ENCODE measurements at places on chromosomes 2 and 18.

DNA sequence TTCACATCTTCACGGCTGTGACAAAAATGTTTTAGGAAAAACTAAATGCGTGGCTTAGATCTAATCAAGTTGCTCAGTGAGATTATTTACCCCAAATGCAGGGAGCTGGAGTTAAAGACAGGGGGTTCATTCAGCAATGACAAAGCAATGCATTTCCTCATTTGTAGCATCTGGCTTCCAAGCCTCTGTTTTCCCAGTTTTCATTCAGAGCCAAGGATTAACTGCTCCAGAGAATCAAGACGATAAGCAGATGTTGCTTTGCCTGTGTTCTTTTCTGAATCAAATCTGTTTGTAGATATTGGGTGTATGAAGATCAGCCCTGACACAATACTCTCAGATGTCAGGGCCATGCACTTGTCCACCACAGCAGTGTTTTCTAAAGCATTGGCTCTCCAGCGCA is 147.4 kb upstream of the SIX2 start:
- no peak for DNase-seq

DNA sequence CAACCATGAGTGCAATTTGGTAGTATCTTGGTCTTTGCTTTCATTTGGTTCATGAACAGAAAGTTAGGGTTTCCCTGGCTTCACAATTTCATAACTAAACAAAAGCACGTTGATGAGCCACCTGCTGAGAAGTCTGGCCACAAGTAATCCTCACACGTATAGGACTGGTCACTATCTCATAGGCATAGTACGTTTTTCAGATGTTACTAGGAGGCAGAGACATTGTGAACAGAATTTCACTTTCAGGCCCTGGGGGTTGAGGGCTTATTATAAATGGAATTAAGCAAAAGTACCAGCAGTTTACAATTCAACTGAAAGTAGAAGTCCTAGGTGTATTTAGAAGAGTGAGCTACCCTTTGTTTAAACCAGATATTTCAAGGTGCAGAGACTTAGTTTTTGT is 277.1 kb downstream of the ALPK2 start:
- no peak for DNase-seq

DNA sequence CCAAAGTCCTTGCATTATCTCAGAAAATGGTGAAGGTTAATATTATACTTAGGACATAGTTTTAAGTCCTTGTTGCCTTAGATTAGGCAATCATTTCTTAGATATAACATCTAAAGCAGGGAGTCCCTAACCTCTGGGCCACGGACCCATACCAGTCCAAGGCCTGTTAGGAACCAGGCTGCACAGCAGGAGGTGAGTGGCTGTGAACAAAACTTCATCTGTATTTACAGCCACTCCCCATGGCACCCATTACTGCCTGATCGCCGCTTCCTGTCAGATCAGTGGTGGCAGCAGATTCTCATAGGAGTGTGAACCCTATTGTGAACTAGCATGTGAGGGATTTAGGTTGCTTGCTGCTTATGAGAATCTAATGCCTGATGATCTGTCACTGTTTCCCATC is 86.5 kb upstream of the MYO3B start:
- DNase-seq = no peak

- DNase-seq = no peak
These were observed 291.5 kb upstream of the FANCL start for GRCh38 chr2:58532641-58533040.

DNA sequence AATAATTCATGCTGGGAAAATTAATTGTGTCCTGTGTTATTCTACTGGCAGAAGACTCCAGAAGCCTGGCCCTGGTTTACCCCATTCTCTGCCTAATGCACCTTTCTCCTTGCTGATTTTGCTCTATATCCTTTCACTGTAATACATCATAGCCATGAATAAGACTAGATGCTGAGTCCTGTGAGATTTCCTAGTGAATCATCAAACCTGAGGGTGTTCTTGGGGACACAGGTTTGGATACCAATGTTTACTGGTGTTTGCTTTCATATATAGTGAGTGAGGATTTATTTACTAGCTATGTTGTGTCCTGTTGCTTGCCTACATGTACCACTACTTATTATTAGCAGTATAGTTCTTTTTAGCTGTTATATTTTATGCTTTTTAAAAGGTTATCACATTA is 6.5 kb downstream of the METTL5 start:
- DNase-seq = no peak

- no peak for DNase-seq
These were observed 931.9 kb upstream of the SLC39A10 start for GRCh38 chr2:194725169-194725568.

DNA sequence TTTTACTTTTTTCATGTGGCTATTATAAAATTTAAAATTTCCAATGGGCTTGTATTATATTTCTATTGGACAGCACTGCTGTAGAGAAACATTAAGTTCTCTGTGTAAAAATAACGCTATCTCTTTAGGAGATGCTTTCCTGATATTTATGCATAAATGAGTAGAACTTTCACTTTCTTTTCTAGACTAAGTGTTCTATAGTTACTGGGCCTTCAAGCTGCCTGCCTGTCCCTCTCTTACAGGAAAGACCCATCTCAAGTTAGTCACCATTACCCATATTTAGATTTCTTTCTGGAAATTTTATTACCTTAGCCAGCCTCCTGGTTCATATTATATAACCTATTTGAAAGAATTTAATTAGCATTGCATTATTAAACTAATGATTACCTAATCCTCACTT is 4.8 kb downstream of the ITGA4 start:
- DNase-seq = no peak

DNA sequence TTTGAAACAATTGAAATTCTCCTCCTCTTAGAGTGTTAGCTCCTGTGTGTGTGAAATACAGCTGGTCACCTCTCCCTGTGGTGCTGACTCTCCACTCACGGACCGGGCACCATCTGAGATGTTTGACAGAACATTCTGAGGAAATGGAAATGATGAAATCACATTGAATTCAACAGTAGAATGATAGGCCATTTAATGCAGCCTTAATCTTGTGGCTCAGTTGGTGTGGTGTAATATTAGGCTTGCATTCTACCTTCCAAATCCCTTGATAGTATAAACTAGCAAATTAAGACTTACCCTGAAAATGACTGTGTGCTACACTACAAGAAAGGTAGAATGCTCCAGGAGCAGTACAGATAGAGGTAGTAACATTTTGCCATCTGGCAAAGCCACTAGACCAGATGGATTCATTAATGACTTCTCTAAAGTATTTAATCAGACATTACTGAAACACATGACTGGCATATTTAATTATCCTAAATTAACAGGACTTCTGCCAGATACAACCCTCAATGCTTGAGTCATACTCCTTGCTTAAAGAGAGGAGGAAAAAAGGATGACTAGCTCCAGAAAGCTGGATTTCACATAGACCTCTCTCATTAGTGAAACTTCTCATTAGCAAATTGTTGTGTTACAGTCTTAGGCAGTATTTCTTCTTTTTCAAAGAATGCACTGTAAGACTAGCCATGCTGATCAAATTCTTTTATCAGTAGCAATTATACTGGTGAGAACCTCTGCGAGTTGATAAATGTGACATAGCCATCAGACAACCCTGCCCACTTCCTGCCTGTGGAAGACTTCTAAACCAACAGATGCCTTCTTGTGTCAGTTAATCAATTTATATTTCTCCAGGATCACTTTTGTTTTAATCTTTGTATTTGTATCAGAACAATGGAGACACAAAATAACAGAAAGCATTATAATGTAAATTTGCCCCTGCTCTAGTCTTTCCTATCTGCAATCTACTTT is 80.6 kb downstream of the EML6 start:
- DNase-seq = no peak

DNA sequence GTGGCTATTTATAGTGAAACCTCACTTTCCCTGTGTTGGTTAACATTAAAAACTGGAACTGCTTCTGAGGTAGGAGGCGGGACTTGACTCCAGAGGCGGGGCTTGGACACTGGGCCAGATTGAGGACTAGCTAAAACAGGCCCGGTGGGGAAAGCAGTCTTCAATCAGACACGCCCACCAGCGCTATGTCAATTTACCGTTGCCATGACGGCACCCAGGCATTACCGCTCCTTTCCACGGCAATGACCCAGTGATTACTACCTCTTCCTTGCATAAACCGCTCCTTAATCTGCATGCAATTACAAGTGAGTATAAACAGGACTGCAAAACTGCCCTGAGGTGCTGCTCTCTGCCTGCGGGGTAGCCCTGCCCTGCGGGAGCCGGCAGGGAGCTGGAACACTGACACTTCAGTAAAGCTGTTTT is 35.3 kb downstream of the LRRFIP1 start:
- DNase-seq = peak; percentile 56

DNA sequence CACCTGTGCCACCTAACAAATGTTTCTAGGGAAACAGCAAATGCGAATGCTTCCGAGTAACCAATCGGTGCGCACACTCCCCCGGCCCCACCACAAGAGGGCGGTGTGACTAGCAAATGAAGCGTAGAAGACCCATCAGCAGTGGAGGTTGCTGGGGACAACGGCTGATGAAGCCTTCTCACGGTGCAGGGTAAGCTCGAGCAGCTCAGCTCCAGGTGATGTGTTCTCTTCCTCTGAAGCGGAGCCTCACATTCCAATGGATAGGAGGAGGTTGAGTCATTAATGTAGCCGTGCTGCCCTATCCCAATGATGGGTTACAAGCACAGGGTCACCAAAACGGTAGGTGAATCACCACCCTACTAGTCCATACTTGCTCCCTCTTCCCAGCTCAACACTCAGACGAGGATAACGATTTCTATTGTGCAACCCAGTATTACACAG is 127.6 kb upstream of the TWIST2 start:
- DNase-seq = peak; percentile 76

DNA sequence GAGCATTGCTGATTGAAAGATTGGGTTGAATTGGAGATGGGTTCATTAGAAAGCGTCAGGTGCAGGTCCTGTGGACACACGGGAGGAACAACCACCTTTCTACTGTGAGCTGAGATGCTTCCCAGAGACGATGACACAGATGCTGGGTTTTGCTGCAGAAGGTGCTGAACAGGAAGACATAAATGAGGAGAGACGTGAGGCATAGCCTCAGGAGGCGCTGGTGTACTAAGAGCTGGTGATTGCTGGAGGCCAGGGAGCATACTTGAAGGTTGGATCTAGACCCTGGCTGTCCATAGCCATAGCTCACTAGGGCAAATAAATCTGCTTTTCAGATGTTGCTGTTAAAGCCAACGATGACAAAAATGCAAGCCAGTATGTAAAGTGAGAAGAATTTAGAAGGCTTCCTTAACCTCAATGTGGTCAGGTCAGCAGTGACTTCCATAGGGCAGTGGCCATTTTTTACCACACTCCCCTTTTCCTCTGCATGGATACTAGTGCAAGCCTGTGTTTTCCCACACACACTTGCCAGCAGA is 153.7 kb downstream of the SOX11 start:
- DNase-seq = no peak

GRCh38 chr2:240287011-240287410 is 146.6 kb upstream of the OTOS start:
- no peak for DNase-seq

DNA sequence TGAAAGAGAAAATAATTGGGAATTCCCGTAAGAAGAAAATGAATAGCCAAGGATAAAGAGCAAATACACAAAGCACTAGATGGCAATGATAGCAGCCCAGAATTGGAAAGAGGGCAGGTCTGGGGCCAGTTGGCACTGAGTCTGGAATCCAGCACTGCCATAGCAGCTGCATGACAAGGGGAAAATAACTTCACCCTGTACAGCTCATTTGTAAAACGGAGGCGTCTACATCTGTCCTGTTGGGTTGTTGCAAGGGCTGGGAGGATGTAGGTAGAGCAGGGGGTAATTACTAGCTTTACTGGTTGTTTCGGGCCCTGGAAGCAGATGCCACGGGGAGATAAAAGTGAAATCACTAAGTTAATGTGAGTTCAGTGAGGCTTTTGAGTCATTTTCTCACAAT is 110.0 kb upstream of the RASGRP3 start:
- no peak for DNase-seq

- DNase-seq = peak; percentile 50
These were observed 185.0 kb downstream of the ANAPC1 start for GRCh38 chr2:111698743-111699554.
